ENCODE measurements at places on chromosomes 1 and 21.

DNA sequence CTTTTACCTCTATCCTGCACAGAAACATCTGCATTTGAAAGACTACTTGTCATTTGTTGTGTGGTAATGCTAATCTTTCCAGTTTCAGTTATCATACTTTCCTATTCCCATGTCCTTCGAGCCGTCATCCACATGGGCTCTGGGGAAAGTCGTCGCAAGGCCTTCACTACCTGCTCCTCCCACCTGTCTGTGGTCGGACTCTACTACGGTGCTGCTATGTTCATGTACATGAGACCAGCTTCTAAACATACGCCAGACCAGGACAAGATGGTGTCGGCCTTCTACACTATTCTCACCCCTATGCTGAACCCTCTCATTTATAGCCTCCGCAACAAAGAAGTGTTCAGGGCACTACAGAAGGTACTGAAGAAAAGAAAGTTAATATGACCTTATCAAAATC is 8.3 kb downstream of the OR2M4 start:
- no peak for DNase-seq

- DNase-seq, result no peak
Observed at GRCh38 chr1:212267017-212267416, 18.2 kb upstream of the PPP2R5A start.

- DNase-seq, result no peak
Observed at GRCh38 chr1:221718381-221719277, 23.3 kb downstream of the DUSP10 start.

- DNase-seq, result no peak
Observed at GRCh38 chr1:220320709-220321108, 48.5 kb upstream of the RAB3GAP2 start.

GRCh38 chr1:34866762-34867109 is 7.2 kb upstream of the SMIM12 start:
- no peak for DNase-seq

GRCh38 chr1:41532206-41532975 is 47.9 kb upstream of the EDN2 start:
- no peak for DNase-seq

DNA sequence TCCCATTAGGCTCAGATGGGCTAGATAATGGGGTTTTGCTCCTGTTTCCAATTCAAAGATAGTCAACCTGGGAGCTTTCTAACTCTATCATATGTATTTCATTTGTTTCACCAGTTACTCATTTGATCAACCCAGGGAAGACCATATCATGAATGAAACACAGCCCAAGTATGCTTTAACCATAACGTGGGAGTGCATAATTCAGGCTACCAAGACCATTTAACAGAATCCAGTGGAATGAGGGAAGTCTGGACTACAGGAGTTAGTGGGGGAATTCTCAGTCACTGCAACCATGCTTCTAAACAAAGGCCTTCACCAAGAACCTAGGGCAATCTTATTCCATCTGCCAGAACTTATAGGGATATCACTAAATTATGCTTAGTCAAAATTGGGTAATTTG is 15.0 kb upstream of the SLC16A1 start:
- no peak for DNase-seq

GRCh38 chr1:4061521-4062031 is 161.5 kb upstream of the C1orf174 start:
- DNase-seq, result no peak

- peak; percentile 37 for DNase-seq
Observed at GRCh38 chr1:202501281-202501680, 152.8 kb downstream of the PPP1R12B start.

GRCh38 chr1:152461544-152461943 is 47.5 kb upstream of the CRNN start:
- DNase-seq, result peak; percentile 76

GRCh38 chr1:80448081-80448480 is 1352.7 kb upstream of the ADGRL2 start:
- no peak for DNase-seq

DNA sequence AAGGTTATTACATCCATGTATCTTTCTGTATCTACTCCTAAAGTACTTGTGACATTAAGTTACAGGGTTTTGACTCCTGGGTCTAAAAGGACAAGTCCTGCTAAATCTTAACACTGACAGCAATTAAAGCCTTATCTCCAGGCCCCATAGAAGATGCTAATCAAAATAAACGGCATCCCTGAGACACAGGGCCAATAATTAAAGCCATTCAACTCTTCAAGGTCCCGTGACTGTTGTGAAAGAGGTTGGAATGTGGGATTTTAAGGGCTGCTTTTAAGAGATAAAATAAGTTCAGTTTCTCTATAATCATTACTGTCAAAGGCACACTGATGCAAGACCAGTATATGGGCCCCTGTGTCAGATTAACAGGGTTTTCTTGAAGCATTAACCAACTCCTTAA is 8.3 kb downstream of the DNAI4 start:
- DNase-seq, result peak; percentile 97

DNA sequence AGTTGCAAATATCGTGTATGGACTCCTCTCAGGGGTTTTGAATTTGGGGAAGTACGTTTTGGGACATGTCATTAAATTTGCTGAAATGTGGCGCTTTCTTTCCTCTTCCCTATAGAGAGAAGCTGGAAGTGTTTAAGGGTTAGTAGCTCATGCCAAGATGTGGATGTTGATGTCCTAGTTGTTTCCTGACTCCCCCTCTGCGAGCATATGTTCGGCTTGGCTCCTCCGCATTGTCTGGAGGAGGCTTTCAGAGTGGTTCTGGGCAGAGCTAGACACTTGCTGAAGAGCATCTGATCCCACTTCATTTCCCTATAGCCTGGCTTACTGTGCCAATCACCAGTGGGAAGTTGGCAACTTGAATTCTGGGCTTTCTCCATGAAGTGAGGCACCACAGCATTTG is 347.4 kb upstream of the B3GALT2 start:
- no peak for DNase-seq

GRCh38 chr1:31249854-31250253 is 10.2 kb upstream of the NKAIN1 start:
- DNase-seq, result no peak

GRCh38 chr1:29459620-29459945 is 223.3 kb downstream of the PTPRU start:
- no peak for DNase-seq

- DNase-seq, result no peak
Observed at GRCh38 chr1:66984491-66984890, 59.7 kb downstream of the MIER1 start.

DNA sequence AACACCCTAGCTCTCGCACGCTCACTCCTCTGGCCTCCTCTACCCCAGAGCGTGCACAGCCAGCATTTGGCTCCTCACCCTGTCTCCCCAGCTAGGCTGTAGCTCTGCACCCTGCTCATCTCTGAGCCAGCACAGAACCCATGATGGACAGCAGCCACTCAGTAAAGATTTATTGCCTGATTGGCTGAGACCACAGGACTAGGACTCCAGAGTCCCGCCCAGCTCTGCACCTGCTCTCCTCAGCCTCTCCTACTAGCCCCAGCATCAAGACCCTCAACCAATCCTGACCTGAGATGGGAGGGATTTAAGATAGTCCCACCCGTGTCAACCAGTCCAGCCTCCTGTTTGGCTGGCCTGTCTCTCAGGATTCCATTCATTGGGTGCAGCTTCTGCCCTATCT is 9.3 kb downstream of the C1QB start:
- peak; percentile 35 for DNase-seq

DNA sequence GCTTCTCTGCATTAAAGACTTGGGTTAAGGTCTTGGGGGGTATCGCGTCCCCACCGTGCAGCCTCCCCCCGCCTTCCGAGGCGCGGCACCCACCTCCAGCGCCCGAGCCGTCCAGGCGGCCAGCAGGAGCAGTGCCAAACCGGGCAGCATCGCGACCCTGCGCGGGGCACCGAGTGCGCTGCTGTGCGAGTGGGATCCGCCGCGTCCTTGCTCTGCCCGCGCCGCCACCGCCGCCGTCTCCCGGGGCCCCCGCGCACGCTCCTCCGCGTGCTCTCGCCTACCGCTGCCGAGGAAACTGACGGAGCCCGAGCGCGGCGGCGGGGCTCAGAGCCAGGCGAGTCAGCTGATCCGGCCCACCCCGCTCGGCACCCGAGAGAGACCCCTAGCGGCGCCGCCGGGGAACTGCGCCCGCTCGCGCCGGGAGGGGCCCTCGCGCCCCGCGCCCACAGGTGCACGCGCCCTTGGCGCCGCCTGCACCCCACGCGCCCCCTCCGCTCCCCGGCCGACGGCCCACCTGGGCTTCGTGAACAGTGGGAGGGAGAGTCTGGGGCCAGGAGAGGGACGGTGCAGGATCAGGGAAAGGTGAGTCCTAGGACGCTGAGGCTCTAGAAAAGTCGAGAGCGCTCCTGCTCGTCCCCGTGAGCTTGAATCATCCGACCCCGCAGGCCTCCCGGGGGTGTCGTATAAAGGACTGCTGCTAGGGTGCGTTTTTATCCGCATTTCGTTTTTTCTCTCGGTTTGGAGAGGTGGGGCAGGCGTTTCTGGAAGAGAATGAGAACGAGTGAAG is at the start of gene APP:
APP (minus strand) TSS at position 300 of the 787 bp plus-strand sequence; CDS start at position 150, 150 bp downstream.
- DNase-seq, result peak; percentile 69

GRCh38 chr21:19507682-19508260 is 1104.2 kb upstream of the TMPRSS15 start:
- peak; percentile 52 for DNase-seq

DNA sequence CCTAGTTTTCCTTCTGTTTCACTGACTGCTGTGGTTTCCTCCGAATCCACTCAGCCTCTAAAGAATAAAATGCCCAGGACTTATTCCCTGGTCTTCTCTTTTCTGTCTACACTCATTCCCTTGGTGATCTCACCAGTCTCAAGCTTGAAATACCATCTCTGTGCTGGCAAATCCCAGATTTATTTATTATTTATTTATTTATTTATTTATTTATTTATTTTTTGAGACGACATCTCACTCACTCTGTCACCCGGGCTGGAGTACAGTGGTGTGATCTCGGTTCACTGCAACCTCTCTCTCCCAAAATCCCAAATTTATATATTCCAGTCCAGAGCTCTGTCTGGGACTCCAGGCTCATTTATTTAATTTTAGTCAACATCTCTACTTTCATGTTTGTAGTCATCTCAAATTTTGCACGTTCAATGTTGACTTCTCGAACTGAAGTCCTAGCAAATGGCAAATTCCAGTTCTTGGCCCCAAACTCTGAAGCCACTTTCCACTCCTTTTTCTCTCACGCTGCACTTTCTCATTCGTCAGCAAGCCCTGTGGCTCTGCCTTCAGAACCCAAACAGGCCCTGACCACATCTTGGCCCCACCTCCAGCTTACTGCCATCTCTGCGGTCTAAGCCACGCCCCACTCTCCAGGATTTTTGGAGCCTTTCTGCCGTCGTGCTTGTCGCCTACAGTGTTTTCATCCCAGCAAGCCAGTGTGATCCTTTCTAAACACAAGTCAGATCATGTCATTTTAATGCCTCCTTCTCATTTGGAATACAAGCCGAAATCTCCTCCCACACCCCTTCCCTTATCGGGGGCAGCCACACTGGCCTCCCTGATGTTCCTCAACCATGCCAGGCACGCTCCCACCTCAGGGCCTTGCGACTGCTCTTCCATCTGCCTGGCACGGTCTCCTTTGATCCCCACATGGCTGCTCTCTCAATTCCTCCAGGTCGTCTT is 14.2 kb upstream of the TENT5B start:
- DNase-seq, result peak; percentile 33

DNA sequence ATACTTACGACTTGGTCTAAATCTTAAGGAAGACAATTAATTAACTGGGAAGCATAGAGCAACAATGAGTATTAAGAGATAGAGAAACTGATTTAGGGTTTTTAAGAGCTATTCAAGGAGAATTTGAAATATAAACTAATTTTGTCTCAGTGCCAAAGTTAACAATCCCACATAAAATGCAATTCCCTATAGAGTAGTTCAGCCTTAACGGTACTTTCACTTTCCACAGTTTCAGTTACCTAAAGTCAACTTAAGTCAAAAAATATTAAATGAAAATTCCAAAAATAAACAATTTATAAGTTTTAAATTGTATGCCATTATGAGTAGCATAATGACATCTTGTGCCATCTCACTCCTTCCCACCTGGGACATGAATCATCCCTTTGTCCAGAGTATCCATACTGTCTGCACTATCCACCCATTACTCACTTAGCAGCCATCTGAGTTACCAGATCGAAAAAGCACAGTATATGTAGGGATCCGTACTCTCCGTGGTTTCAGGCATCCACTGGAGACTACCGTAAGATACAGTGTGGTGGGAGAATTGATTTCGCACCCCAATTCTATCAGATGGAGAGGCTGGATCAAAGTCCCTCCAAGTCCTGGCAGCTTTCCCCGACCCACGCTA is 4.8 kb upstream of the SARS1 start:
- no peak for DNase-seq

DNA sequence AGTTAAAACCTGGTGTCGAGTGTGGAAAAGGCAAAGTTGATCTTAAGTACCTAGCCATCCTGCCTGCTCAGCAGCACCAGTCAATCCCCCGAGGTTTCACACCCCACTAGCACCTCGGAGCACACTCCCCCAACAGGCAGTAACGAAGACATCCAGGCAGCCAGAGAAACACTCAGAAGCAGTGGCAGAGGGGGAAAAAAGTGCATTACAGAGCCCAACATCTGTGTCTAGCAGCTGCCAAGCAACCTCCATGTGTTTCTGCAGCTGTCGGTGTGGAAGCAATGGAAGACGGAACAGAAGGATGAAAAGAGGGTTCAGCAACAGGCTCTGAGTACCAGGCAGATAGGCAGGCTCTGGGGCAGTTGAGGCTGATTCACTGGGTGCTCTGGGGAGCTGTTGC is 73.4 kb upstream of the PROX1 start:
- no peak for DNase-seq

- no peak for DNase-seq
Observed at GRCh38 chr1:63742526-63742925, 31.3 kb upstream of the ROR1 start.
